GM12878 (cell line): ENCODE measurements at places on chromosomes 6 and 20.

GRCh38 chr20:7371518-7372163 is 568.6 kb downstream of the HAO1 start:
- H3K36me3 ChIP-seq: no peaks in the 10 kb centered on the region
- H3K4me3 ChIP-seq: no peak overlapping the region
- H3K27ac ChIP-seq: no peak overlapping the region
- H3K27me3 ChIP-seq: no peaks in the 10 kb centered on the region
- no peaks in the 10 kb centered on the region for H3K4me1 ChIP-seq

GRCh38 chr20:34980543-34981233 is 25.0 kb downstream of the MYH7B start:
- H3K27me3 ChIP-seq: no peaks in the 10 kb centered on the region
- no peaks in the 10 kb centered on the region for H3K4me1 ChIP-seq
- no peaks in the 10 kb centered on the region for H3K36me3 ChIP-seq
- H3K4me3 ChIP-seq: no peak overlapping the region
- H3K27ac ChIP-seq: no peak overlapping the region

DNA sequence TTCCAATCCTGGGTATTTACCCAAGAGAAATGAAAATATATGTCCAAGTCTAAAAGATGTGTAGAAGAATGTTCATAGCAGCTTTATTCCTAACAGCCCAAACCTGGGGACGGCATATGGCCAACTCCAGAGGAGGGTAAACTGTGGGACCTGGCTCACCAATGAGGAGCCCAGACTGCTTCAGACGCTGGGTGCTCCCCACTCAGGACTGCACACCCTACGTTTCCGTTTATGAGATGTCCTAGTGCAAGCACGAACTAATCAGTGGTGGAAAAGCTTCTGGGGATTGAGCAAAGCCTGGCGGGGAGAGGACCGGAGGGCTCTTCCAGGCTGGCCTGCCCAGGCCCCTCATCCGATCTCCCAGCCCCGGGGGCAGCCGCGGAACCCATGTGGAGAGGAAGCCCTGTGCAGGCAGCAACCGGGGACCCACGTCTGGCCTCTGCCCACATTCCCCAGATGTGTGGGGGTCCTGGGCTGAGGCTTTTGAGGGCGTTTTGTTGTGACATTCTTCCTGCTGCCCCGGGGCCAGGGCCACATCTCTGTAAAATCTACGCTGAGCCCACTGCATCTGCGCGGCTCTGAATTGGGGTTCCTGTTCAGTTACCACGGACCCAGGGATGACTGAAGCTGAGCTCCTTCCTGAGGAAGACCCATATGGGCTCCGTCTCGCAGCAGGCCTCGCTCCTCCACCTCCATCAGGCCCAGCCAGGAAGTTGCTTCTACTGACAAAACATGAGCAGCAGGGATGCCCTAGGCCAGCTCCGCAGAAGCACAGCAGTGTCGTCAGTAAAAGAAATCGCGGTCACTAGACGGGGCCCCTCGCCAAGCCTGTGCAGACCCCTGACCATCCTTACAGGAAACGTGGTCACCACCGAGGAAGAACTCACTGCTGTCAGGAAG is 188.0 kb downstream of the DLL1 start:
- H3K4me1 ChIP-seq: no peaks in the 10 kb centered on the region
- H3K4me3 ChIP-seq: no peak overlapping the region
- no peaks in the 10 kb centered on the region for H3K27me3 ChIP-seq
- no peaks in the 10 kb centered on the region for H3K36me3 ChIP-seq
- no peak for DNase-seq

- no peak for DNase-seq
- H3K4me1 ChIP-seq: no peaks in the 10 kb centered on the region
- no peaks in the 10 kb centered on the region for H3K27me3 ChIP-seq
- no peak overlapping the region for H3K27ac ChIP-seq
Measured at GRCh38 chr20:54355631-54356280, 119.6 kb upstream of the DOK5 start.

- no peaks in the 10 kb centered on the region for H3K27me3 ChIP-seq
- no peaks in the 10 kb centered on the region; the same call in 1 of the 2 replicates for H3K36me3 ChIP-seq
- H3K27ac ChIP-seq: peak overlapping the region; percentile 41
- H3K4me3 ChIP-seq: no peak overlapping the region
Measured at GRCh38 chr6:6654599-6655575, 66.4 kb downstream of the LY86 start.

DNA sequence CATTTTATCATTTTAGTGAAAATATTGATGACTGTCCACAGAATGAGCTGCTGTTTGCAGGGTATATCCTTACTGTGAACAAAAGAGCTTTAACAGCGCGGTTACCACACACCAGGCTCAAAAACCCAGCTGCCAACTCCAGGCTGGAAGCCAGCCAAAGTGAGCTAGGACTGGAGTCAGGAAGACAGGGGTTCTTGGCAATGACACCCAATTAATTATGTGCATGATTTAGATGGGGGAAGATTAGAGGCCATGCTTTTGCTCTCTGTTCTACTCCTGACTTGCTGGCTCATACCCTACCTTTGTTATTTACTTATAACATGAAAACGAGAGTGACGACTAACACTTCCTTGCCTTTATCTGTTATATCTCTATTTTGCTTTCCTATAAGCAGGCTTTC is 128.9 kb upstream of the SHLD1 start:
- H3K27ac ChIP-seq: no peak overlapping the region
- no peaks in the 10 kb centered on the region for H3K36me3 ChIP-seq
- no peaks in the 10 kb centered on the region for H3K27me3 ChIP-seq
- DNase-seq: no peak
- H3K4me1 ChIP-seq: peaks cover 3% of the 10 kb centered on the region

DNA sequence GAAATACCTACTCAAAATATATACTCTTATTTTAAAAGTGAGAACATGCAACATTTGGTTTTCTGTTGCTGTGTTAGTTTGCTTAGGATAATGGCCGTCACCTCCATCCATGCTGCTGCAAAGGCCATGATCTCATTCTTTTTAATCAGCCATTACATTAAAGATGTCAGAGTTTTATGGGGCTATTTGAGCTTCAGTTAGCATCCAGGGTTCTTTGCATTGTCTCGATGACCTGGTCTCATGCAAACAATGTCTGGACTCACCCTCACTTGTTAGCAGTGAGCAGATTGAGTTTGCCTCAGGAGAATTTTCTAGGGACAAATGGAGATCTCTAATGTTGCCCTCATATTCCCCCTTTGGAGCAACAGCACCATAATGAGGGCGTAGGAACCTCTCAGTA is 458.7 kb upstream of the AGPAT4 start:
- no peaks in the 10 kb centered on the region for H3K4me1 ChIP-seq
- H3K36me3 ChIP-seq: no peaks in the 10 kb centered on the region
- H3K27ac ChIP-seq: no peak overlapping the region
- H3K27me3 ChIP-seq: no peaks in the 10 kb centered on the region
- no peak overlapping the region for H3K4me3 ChIP-seq

DNA sequence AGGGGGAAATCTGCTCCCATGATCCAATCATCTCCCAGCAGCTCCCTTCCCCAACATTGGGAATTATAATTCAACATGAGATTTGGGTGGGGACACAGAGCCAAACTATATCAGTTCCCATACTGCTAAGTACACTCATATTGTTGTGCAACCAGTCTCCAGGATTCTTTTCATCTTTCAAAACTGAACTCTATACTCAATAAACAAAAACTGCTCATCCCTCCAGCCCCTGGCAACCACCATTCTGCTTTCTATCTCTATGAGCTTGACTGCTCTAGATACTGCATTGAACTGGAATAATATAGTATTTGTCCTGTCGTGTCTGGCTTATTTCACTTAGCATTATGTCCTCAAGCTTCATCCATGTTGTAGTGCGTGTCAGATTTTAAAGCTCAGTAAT is 42.9 kb downstream of the STX11 start:
- no peak overlapping the region for H3K27ac ChIP-seq
- no peak overlapping the region for H3K4me3 ChIP-seq
- H3K36me3 ChIP-seq: peaks cover 1% of the 10 kb centered on the region; the same call in 1 of the 2 replicates

GRCh38 chr6:150297327-150298029 is 71.3 kb upstream of the IYD start:
- H3K27me3 ChIP-seq: no peaks in the 10 kb centered on the region; the same call in 1 of the 2 replicates
- H3K4me3 ChIP-seq: no peak overlapping the region
- H3K4me1 ChIP-seq: no peaks in the 10 kb centered on the region
- no peak overlapping the region for H3K27ac ChIP-seq

- no peaks in the 10 kb centered on the region for H3K4me1 ChIP-seq
- no peak for DNase-seq
- H3K27me3 ChIP-seq: no peaks in the 10 kb centered on the region
Measured at GRCh38 chr20:54668271-54669039, 193.1 kb downstream of the DOK5 start.

- H3K27ac ChIP-seq: peak overlapping the region; percentile 98
- no peaks in the 10 kb centered on the region for H3K27me3 ChIP-seq
- H3K4me1 ChIP-seq: no peaks in the 10 kb centered on the region; the same call in 1 of the 2 replicates
- DNase-seq: no peak
- H3K36me3 ChIP-seq: no peaks in the 10 kb centered on the region
- peak overlapping the region; percentile 54 for H3K4me3 ChIP-seq
Measured at GRCh38 chr6:63571361-63572043, 778 bp upstream of the LOC128125822 start.

DNA sequence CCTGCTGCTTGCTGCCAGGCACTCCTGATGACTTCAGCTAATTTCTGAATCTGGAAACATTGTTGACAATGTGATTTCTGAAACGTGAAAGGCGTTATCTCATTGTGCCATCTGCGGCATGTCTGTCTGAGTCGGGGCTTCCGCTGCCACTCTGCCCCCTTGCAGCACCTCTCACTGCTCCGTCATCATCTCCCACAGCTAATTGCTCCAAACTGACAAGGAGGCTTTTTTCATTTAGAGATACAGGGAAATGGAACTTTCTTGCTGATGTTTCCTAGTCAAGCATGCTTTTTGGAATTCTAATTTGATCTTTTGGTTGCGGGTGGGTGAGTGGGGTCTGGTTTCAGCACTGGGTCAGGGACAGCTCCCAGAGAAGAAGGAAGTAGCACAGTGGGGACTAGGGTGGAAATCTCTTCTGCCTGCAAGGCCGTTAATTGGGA is 233.5 kb downstream of the DHX35 start:
- H3K4me3 ChIP-seq: no peak overlapping the region
- no peaks in the 10 kb centered on the region for H3K36me3 ChIP-seq
- no peaks in the 10 kb centered on the region for H3K27me3 ChIP-seq
- H3K27ac ChIP-seq: no peak overlapping the region
- DNase-seq: no peak

GRCh38 chr6:134932535-134933470 is 17.1 kb downstream of the ALDH8A1 start:
- H3K4me3 ChIP-seq: no peak overlapping the region
- no peaks in the 10 kb centered on the region for H3K27me3 ChIP-seq
- no peak for DNase-seq
- no peaks in the 10 kb centered on the region for H3K36me3 ChIP-seq
- H3K27ac ChIP-seq: no peak overlapping the region

GRCh38 chr6:158655569-158656450 is 6.0 kb downstream of the SYTL3 start:
- no peak overlapping the region for H3K27ac ChIP-seq
- H3K36me3 ChIP-seq: no peaks in the 10 kb centered on the region
- DNase-seq: no peak

DNA sequence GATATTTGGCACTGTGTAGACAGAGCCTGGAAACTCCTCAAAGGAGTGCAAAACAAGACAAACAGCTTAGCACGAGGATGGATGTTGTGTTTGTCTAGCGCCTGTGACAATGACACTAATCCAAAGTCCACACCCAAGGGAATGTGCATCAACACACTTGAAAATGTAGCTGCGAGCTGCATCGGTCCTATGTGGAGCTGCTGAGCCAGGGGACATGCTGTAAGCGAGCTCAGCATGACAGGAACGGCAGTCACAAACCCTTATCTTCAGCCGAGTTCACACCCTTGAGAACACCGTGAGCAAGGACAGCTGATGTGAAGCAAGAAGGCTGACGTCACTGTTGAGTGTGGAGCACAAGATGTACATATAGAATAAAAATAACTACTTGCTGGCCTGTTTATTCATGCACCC is 684.3 kb downstream of the QKI start:
- no peak overlapping the region for H3K27ac ChIP-seq
- no peaks in the 10 kb centered on the region; the same call in 1 of the 2 replicates for H3K27me3 ChIP-seq
- H3K4me3 ChIP-seq: no peak overlapping the region
- DNase-seq: no peak

DNA sequence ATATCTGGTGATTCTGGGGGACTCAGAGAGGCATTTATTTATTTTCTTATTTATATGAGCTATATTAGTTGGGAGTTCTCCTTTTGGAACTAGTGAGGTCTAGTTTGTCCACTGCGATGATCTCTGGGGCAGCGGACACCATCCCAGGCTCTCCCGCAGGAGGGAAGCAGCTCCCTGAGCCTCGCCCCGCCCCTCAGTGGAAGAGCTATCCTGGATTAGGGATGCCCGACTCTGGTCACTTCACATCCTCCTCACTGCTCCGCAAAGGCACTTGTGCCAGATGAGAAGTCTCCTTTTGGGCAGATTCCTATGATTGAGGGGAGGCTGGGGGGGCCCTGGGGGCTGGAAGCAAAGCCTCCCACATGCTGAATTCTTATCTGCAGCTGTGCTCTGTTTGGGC is 3.6 kb upstream of the MAS1 start:
- peaks cover 3% of the 10 kb centered on the region; the same call in 1 of the 2 replicates for H3K27me3 ChIP-seq
- H3K36me3 ChIP-seq: no peaks in the 10 kb centered on the region
- DNase-seq: no peak
- H3K27ac ChIP-seq: no peak overlapping the region
- no peaks in the 10 kb centered on the region for H3K4me1 ChIP-seq
- no peak overlapping the region for H3K4me3 ChIP-seq

DNA sequence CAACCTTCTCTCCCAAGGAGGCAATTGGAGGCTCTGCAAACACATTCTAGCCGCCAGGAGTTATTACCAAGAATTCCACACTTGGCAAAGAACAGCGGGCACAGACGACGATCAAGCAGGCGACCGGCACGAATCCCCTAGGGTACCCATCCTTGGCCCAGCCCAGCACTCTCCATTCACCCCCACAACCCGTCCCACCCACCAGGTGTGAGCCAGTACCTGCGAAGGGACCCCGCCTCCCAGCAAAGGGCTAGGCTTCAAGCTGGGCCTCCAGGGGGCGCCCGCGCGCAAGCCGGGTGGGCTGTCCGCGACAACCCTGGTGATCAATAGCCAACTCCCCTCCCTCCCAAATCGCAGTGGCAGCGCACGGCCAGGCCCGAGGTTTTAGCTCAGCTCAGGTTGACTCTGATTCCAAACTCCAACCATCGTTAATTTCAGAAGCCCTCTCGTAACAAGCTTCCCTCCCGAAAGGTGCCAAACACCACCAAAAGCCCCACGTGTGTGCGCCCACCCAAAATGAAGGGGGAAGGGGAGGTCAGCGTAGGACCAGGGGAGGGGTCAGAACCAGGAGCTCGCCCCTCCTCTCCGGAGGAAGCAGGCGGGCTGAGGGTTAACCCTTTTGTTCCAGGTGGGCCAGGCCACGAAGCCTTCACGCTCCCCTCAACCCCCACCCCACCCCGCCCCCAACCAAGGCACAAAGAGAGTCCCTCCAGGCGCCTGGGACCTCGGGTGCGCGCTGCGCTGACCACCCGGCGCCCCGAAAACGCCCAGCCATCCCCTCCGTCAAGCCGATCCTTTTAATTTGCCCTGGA is 2.1 kb downstream of the SALL4 start:
- H3K4me3 ChIP-seq: no peak overlapping the region
- H3K27ac ChIP-seq: no peak overlapping the region
- no peaks in the 10 kb centered on the region for H3K36me3 ChIP-seq
- DNase-seq: no peak
- no peaks in the 10 kb centered on the region for H3K4me1 ChIP-seq
- H3K27me3 ChIP-seq: peaks cover 15% of the 10 kb centered on the region

GRCh38 chr6:41216616-41217015 is 11.5 kb upstream of the TREML4 start:
- no peak overlapping the region for H3K4me3 ChIP-seq
- no peak for DNase-seq
